ENCODE measurements at places on chromosomes 11 and 22.

DNA sequence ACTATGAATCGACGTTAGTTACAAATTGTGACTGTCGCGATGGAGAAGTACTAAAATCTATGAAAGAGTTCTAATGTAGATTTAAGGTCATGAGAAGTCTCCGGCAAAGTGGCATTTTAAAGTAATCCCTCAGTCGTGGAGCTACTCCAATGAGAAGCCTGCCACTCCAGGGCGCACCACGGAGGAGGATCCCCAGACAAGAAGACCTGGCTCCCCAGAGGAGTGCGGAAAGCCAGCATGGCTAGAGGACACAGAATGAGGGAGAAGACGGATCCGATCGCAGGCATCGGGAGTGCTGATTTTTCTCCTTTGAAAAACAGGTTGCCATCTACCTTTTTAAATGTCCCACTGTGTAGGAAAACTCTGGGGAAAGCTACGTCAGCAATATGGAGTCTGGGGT lies 141.6 kb upstream of the TEAD1 start:
- no peak for DNase-seq

DNA sequence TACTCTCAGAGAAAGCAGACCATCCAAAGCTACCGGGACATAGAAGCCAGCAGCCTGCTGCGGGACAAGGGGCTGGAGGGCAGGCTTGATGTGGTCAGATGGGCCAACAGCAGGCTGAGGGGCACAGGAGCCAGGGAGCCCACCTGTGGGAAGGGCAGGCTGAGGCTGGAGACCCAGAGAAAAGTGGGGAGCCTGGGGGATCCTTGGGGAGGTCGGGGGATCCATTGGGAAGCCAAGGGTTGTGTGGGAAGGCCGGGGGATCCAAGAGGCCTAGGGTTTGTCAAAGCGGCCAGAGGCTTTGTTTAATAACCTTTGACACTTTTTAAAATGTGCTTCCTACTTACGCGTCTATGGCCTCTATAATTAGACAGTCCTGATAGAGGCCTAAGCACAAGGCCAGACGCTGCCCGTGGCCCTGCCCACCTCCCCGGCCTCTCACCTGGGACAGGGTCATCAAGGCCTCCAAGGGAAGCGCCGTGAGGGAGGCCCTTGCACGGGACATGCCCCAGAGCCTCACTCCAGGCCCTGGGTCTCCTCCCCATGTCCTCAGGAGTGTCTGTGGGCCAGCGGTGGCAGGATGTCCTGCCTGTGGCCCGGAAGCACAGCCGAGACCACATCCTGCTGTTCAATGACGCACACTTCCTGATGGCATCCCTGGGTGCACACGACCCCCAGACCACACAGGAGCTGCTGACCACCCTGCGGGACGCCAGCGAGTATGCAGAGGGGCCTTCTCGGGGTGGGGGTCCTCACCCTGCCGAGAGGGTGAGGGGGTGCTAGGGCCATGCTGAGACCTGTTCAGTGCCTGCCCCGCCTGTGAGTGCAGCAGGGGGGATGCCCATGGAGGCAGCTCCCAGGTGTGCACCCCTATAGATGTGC lies 8.6 kb upstream of the GTSE1 start:
- DNase-seq = no peak

GRCh38 chr11:43983221-43983810 lies 40.9 kb downstream of the C11orf96 start:
- DNase-seq = no peak

DNA sequence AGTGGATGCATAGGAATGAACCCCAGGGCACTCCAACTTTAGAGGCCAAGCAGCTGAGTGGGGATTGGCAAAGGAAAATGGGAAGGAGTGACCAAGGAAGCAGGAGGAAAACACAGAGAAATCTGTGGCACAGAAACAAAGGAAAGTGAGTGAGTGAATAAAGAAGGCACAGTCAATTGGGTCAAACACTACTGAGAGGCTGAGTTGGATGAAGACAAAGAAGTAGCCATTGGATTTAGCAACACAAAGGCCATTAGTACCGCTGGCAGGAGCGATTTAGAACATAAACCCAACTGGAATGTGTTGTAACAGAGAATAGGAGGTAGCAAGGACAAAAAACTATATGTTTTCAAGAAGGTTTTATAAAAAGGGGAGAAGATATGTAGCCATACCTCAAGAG lies 6.6 kb upstream of the NXPE1 start:
- no peak for DNase-seq

- DNase-seq = no peak
These were observed 29.1 kb upstream of the ANGPTL5 start for GRCh38 chr11:101945448-101945847.

DNA sequence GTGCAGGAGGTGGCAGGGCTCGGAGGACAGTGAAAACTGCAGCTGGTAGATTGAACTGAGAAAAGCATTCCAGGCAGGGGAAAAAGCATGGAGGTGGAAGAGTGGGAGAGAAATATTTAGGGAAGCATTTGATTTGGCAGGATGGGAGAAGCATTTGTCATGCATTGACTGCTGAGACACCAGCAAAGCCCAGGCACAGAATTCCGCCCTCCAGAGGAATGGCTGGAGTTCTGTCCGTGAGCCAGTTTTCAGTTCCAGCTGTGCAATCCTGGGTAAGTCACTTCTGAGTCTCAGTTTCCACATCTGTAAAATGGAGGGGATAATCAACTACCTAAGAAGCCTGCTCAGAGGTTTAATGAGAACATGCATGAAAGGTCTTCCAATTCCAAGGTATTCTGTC lies 4.3 kb upstream of the TSKU start:
- DNase-seq = no peak

Measured in prostate gland (tissue), 2 donors.